D341Med (cell line): ENCODE measurements at places on chromosomes 2 and 18.

DNA sequence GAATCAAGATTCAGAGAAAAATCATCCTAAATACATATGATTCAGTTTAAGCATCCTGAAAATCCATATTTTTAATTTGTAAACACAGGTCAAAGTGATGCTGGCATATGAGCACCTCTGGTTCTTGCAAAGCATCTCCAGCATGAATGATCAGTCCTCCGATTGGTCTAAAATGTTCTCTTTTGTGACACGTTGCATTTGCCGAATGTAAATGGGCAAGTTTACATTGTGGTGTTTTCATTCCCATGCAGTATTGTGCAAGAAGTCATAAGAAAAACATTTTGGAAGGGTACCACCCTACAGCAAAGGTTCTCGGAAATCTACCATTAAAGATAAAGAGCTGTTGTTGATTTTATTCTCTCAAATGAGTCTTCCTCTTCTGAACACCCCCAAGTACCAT is 108.0 kb upstream of the UNC80 start:
- DNase-seq = no peak

DNA sequence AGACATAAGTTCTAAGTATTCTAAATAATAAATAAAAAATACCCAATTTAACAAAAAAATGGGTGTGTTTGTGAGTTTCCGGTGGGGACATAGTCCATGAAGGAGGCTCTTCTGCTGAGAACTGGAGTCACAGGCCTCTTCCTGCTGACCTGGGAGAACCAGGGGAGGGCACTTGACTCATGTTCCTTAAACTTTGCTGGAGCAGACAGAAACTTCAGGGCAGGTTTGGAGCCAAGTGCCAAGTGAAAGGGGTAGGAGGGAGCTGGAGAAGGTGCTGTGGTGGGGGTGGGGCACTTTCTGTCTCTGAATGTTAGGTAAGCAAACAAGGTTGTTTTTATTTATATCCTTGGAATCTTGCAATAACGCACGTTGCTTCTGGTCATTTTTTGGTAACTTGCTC is 78.8 kb upstream of the TTN start:
- no peak for DNase-seq

DNA sequence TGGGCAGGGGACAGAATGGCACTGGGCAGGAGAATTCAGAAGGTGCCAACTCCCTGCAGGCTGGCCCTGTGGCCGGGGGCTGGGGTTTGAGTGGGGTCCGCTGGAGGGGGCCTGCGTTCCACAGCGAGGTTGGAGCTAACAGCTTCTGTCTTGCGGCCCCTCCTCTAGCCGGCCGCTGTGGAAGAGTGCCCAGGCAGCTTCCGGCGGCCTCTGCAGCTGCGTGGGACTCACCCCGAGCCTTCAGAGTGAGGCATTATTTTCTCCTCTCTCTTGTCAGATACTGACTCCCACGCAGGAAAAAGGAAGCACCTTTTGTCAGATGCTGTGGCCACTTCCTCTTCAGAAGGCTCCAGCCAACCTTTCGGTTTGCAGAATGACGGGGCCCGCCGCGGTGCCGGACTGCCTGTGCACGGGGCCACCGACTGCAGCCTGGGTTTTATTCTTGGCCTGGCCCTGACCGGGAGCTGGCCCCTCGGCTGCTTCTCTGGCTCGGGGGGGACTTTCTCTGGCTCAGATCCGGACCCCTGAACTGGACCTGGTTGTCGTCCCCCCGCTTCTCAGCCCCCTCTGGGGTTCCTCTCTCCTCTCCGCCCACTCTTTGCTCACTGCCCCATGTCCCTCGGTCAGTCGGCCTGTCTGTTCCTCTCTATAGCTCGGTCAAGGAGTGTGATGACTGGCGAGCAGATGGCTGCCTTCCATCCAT is 40.1 kb downstream of the ARHGAP25 start:
- DNase-seq = no peak

DNA sequence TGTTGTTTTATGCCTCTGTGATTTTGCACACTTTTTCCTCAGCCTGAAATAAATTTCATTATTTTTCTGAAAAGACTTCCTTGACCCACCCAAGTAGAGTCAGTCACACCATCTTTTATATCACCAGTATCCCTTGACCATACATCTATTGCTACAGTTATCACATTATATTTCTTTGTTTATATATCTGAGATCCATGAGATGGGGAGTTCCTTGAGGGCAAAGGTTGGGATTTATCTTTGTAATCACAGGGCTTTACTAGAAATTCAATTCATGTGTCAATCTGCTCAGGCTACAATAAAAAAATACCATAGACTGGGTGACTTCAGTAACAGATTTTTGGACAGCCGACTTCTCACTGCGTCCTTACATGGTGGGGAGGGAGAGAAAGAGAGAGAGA is 12.8 kb upstream of the RNF138 start:
- no peak for DNase-seq

- no peak for DNase-seq
These were observed 7.6 kb upstream of the MEIS1 start for GRCh38 chr2:66427300-66427699.

DNA sequence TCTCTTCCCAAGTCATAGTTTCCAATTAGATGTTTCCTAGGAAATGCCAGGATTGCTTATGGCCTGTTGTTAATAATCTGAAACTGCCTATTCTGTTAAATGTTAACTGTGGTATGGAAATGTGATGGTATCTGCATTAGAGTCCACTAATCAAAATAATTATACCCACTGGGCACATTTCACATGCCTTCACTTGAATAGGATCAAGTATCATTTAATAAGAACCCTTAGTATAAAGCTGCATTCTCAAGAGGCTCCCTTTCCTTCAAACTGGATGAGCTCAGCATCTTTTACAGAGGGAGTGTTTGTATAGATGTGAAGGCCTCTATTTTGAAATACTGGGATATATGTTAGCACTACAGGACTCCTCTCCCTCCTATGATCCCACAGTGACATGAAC is 477.2 kb upstream of the VRK2 start:
- DNase-seq = no peak

DNA sequence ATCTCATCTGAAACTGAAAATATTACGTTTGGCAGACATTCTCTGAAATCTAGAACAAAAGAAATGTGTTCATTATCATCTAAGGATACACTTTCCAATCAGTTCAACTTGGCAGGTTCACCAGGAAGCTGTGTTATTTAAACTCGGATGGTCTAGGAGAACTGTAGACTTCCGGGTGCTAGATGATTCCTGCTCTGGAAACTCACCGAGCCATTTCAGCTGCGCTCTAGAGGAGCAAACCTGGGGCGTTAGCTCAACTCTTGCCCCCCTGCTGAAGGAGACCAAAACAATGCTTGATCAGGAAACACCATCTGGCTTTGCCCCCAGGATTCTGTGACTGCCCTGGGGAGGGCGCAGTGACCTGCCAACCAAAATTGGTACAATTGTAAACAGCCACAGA is 22.9 kb downstream of the MLPH start:
- DNase-seq = no peak

GRCh38 chr2:188765522-188766470 is 208.4 kb upstream of the COL3A1 start:
- peak; percentile 24 for DNase-seq

- peak; percentile 30 for DNase-seq
These were observed 136.0 kb downstream of the INSIG2 start for GRCh38 chr2:118223992-118224894.

DNA sequence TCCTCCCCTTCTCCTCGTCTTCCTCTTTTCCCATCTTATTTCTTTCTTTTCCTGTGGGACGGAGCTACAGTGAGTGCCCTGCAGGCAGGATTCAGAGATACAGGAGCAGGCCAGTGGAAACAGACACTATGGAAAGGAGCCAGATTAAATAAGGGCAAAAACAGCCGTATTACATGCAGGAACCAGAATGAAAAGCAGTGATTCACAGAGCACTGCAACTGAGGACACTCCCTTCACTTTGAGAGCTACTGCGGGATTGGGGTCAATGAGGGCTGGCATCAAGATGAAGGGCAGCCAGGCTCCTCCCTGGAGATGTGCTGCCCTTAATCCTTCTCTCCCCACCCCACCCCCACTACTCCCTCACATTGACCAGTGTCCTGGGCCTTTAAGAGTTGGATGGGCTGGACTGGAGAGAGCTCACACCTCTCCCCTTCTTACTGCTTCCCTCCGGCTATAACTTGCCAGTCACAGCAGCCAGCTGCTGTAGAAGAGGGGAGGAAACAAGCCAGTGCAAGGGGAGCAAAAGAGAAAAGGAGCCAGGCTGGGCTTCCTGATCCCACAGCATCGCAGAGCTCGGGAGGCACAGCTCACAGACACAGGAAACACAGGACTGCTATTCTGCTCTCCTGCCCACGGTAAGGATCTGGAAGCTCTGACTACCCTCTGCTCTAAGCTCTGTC is at the start of gene PLCD4:
Gene PLCD4, plus strand, starts transcription at position 464 of the 680 bp plus-strand sequence. CDS start 7,841 bp downstream, outside the sequence.
- no peak for DNase-seq

DNA sequence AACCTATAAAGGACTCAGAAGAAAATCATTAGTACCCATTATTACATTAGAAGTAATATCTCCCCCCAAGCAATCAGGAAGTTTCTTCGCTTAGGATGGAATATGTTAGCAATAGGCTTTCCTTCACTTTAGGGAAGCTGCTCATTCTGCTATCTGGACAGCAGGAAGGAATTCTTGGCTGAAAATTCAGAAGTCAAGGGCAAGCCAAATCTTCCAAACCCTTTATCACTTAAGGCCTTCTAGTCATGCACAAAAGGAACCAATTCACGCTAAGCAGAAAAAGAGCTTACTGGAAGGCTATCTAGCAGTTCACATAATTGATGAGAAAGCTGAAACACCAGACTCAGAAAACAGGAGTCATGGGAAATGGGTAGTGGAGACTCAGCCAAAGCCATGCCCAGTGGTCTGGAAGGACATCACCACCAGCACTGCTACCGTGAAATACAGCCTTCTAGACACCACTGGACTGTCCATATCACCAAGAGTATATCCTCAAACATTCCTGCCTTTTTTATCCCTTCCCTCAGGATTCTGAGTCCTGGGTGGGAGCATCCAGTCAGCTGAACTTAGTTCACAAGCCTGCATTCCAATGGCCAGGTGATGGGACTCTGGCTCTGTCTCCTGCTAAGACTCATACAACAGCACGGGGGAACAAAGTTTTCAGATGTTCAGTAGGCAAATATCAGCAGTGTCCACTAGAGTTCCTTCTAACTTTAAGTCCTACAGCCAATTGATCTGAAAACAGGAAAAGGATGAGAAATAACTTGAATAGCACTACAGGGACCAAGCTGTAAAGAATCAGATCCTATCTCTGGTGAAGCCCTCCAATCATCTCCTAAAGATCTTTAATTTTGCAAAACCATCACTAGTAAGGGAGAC is 14.8 kb upstream of the ADAM17 start:
- no peak for DNase-seq

DNA sequence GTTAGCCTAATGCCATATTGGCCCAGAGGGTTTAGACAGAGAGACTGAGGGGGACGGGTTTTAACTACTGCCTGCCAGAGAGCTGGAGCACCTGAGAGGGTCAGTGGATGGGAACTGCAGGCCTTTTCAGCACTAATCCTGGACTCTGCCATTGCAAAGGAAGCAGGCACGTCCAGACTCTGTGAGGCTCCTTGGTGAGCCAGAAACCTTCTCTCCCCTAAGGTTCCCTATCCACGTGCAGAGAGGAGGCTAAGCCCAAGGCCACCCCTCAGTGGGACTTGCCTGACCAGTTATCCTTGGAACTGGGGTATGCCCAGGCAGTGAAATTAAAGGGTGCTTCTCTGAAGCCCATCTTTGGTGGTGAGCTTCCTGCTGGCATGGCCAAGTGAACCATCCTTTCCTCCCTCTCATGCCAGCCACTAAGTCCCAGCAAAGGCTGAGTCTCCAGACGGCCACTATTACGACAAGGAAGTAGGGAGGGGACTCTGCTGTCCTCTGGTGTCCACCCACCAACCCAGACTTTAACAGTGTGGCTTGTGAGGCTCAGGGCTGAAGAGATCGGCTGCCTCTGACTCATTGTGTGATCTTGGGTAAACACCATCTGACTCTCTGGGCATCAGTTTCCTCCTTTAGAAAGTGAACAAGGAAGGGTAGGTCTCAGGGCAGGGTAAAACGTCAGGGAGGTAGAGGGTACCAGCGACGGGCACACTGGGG is 3.9 kb upstream of the MLPH start:
- no peak for DNase-seq

- no peak for DNase-seq
These were observed 43.4 kb downstream of the UBXN4 start for GRCh38 chr2:135785032-135785431.

DNA sequence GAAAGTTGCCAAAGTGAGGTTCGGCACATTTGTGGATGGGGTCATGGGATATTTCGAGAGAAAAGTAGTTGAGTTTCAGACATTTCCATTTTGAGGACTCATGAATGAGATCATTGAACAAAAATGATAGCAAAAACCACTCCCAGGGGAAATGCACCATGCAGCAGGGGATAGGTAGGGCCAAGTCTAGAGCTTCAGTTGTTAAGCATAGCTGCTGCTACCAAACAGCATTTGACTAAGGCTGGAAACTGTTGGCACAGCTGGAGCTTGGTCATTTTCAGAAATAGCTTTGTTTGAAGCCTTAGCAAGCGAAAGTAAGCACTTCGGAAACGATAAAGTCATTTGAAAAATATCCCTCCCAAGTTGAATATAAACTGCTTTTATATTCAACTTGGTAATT is 431.8 kb downstream of the SOCS6 start:
- DNase-seq = no peak

DNA sequence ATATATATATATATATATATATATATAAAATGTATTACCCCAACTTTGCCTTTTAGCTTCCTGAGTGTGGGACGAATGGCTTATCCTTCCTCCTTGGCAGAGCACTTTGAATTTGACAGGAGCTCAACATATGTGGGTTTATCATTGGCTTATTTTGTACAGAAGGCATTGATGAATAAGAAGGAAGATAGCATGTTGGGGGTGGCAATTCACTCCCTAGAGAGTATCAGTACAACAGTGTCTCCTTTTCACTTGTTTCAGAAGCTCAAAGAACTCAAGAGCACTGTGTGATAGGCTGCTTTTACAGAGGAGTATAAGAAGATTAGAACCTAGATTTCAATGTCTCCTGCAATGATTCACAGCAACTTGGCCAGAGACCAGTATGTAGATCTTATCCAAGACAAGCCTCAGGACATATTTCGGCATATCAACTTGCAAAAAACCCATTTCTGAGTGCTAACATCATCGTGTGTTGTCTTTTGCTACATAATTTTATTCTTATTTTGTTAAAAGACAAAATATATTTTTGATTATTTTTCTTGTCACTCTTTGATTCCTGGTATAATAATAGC is 345.8 kb downstream of the SOCS6 start:
- DNase-seq = no peak
